ENCODE measurements at places on chromosomes 13 and 19.

- DNase-seq = no peak
Observed at GRCh38 chr19:18875726-18876125, 20.2 kb downstream of the CERS1 start.

DNA sequence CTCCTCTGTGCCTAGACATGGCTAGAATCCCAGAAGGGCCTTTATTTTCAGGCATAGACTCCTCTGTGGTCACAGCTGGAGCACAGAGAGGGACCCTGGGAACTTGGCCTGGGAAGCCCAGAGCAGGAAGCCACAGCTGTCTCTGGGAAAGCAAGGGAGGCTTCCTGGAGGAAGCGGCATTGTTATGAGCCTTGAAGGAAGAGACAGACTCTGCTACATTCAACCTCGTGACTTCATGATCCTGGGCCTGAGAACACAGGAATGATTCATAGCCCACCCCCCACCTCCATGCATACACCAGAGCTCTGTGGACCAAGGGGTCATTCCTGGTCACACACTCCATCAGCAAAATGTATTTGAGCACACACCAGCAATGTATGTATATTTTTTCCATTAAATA is 8.6 kb downstream of the RDH8 start:
- no peak for DNase-seq

DNA sequence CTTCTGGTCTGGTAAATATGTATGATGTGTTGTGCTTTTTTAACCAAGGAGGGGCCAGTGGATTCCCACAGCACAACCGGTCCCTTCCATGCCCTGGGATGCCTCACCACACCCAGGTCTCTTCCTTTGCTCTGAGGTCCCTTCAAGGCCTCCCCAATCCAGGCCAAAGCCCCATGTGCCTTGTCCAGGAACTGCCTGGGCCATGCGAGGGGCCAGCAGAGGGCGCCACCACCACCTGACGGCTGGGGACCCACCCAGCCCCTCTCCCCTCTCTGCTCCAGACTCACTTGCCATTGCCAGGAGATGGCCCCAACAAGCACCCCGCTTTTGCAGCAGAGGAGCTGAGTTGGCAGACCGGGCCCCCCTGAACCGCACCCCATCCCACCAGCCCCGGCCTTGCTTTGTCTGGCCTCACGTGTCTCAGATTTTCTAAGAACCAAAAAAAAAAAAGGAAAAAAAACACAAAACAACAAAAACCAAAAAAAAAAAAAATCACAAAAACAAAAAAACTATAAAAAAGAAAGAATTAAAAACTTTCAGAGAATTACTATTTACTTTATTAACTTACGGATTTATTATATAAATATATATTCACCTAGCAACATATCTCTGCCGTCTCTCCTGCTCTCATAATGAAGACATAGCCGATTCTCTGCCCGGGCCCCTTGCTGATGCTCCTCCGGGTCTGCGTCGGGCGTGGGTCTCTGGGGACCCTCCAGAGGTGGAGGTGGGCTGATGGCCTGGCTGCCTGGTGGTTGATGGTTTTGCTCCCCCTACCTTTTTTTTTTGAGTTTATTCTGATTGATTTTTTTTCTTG is 14.4 kb downstream of the CAPN12 start:
- DNase-seq = peak; percentile 81

DNA sequence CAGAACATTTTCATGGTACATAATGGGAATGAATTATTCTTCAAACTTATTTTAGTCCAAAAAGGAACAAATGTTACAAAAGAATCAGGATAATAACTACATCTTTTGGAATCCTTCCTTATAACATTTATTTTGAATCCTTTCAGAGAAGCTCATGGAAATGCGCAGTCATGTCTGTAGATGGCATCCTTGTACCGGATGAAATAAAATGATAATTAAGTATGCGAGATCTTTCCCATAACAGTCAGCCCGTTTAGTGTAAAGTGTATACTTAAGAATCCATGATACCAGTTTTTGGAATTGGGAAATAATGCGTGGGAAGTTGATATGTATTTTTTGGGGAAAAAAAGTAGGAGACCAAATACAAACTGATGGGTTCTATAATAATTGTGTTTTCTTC is 418.8 kb downstream of the GPC5 start:
- DNase-seq = no peak

- DNase-seq = no peak
Observed at GRCh38 chr13:21550918-21551317, 53.1 kb downstream of the MICU2 start.

DNA sequence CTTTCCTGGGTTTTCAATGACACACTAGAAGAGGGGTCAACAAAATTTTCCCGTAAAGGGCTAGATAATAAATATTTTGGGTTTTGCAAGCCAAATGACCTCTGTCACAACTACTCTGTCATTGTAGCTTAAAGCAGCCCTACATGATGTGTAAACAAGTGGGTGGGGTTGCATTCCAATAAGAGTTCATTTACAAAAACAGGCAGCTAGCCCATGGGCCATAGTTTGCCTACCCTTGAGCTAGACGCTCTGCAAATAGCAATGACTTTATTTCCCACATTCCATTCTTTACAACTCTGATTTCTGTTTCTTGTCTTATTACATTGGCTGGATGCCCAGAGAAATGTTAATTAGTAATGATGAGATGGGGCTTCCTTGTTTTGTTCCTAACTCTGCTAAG is 76.0 kb downstream of the ZNF557 start:
- no peak for DNase-seq

- peak; percentile 75 for DNase-seq
Observed at GRCh38 chr19:45645631-45646344, 6.6 kb upstream of the EML2 start.

DNA sequence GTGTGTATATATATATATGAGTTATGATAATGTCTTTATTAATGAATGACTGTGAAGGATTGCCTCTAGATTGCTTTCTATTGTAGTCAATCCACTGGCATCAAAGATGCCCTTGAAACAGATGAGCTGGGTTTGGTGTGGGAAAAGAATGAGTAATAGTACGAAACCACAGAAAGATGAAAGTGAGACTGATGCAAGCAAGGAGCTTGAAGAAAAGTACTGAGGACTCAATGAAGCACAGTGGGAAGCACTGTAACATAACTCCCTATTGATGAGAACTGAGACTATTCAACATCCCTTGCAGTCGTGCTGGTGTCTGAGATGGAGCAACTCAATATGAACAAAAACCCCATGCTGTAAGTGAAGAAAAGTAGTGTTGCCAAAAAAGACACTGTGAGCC is 1794.2 kb downstream of the SLITRK5 start:
- DNase-seq = no peak

GRCh38 chr13:96637039-96637438 is 357.2 kb downstream of the OXGR1 start:
- DNase-seq = no peak

DNA sequence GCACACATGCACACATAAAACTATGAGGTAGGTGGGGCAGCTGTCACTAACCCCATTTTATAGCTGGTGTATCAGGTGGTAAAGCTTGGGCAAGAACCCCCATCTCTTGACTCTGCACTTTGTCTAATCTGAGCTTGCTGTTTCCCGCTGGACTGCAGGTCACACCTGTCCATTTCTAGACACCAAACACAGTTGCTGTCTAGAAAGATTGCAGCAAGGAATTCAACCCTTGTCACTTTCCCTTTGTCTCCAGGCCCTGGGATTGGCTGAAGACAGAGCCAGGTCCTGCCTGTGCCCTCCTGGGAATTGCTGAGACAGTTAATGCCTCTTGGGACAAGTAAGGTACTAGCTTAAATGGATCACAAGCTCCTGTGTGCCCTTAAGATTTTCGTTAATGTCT is 83.8 kb downstream of the RNASEH2B start:
- DNase-seq = no peak

GRCh38 chr13:26468265-26468801 is 89.2 kb upstream of the WASF3 start:
- DNase-seq = no peak

- no peak for DNase-seq
Observed at GRCh38 chr13:109719962-109720646, 66.3 kb downstream of the IRS2 start.

- no peak for DNase-seq
Observed at GRCh38 chr13:101925731-101926130, 473.3 kb downstream of the ITGBL1 start.

DNA sequence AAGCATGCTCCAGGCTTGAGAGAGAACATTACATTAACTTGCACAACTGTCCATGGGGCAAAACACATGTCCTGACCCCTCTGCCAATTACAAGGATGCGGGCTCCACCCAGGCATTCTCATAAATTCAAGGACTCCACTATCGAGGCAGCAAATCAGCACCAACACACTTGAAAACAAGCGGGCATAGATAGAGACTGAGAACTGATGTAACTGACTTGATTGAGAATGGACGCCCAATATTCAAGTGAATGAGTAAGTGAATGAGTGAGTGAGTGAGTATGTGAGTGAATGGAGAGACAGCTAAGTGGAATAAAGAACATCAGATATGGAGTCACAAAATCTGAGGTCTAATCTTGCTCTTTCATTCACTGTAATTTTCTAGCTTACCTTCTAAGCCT is 75.0 kb upstream of the VSTM2B start:
- DNase-seq = no peak

- no peak for DNase-seq
Observed at GRCh38 chr19:13974073-13974472, 21.8 kb downstream of the DCAF15 start.

DNA sequence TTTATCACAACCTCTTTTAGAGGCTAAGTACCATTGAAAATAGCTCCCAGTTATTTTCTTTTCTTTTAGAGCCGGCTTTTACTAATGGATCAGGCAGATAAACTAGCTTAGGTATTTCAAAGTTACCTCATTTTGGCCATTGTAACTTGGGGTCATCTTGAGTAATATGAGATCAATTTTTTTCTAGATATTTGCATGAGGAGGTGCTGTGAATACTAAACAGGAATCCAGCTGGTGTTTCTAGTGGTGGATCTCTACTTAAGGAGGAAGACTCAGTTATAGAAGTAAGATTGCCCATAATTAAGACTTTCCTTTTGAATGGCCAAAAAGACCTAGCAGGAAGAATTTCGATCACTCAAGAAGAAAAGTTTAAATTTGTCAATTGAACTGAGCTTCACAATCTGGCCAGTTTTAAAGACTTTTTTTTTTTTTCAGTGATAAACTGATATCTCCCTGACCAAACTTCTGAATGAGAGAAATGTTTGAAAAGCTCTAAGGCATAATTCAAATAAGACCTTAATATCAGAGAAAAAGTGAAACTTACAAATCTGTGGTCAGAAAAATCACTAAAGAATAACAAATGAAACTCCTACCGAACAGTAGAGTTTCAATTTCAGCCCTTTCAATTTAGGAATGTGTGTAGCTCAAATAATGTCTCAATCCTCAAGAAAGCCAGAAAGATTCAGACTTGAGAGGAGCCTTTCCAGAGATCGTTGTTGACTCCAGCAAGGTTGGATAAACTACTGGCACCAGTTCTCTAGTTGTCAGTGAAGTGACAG is 11.6 kb upstream of the NAA16 start:
- no peak for DNase-seq

- no peak for DNase-seq
Observed at GRCh38 chr13:46324976-46325375, 62.1 kb downstream of the RUBCNL start.

- DNase-seq = peak; percentile 61
Observed at GRCh38 chr19:43901395-43902390, 33.4 kb downstream of the ZNF45 start.

DNA sequence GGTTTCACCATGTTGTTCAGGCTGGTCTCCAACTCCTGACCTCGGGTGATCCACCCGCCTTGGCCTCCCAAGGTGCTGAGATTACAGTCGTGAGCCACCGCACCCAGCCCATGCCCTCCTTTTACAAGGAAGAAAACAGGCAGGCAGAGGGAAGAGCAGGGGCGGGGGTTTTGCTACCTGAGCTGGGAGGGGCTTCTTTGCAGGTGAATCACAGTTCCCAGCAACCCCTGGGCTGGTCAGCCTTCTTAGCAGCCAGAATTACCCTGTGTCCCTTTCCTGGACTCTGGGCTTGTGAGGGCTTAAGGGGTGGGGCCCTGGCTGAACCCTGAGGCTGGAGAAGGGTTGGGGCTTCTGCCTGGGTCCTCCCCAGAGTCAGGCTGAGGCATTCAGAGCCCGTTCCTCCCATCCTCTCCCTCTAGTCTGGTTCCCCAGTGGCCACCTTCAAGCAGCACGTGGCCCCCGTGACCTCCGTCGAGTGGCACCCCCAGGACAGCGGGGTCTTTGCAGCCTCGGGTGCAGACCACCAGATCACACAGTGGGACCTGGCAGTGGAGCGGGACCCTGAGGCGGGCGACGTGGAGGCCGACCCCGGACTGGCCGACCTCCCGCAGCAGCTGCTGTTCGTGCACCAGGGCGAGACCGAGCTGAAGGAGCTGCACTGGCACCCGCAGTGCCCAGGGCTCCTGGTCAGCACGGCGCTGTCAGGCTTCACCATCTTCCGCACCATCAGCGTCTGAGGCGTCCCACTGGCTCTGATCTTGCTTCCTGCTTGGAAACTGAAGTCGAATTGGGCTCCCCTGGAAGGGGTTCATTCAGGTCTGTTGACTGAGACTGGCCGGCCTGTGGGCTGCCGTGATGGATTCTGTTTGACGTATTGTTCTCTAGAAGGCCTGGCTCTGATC is 2.8 kb upstream of the KCNJ14 start:
- no peak for DNase-seq

GRCh38 chr19:13920940-13921747 is 15.1 kb downstream of the CC2D1A start:
- peak; percentile 43 for DNase-seq

- no peak for DNase-seq
Observed at GRCh38 chr13:30071969-30072817, 221.8 kb upstream of the UBL3 start.

DNA sequence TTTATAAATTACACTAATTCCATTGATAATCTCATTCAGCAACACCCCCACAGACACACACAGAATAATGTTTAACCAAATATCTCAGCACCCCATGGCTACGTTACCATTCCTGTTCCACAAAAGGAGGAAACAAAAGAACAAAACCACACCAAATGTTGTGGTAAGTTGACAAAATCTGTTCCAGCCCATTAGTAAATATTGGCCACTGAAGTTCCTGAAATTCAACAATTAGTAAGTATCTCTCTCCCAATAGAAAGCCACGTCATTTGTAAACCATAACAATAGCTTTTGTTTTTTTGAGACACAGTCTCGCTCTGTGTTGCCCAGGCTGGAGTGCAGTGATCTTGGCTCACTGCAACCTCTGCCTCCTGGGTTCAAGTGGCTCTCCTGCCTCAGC is 2.3 kb upstream of the FCAR start:
- DNase-seq = no peak

- no peak for DNase-seq
Observed at GRCh38 chr19:8476524-8476923, 25.9 kb downstream of the PRAM1 start.

DNA sequence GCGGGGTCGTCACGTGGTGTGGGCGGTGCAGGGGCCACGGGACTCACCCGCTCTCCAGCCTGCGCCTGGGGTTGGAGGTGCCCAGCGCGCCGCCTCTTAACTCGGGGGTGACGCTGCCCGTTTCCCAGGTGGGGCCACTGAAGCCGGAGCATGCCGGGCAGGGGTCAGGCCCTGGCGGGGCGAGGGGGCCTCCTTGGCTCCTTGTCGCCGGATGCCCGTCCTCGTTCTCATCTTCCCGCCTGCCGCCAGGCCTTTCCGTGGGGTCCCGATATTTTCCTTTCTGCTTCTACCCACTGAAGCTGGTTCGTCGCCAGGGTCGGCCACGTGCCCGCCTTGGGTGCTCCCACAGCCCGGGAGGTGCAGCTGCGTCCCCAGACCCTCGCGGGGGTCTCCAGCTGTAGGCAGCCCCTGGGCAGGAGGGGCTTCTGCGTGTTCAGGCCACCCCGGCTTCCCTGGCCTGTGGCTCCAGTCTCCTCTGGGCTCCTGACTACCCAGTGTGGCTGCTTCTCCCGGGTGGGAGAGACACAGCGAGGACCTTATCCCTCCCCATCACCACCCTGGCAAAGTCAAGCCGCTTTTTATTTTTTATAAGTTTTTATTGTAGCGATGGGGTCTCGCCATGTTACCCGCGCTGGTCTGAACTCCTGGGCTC is 772 bp downstream of the FAM174C start:
- no peak for DNase-seq
